ENCODE measurements at places on chromosomes 7 and 10.
A peak's percentile ranks its signal among the peaks of the same experiment; 100 is the strongest.

GRCh38 chr7:116665332-116665996 is 6.5 kb upstream of the MET start:
- DNase-seq = no peak

DNA sequence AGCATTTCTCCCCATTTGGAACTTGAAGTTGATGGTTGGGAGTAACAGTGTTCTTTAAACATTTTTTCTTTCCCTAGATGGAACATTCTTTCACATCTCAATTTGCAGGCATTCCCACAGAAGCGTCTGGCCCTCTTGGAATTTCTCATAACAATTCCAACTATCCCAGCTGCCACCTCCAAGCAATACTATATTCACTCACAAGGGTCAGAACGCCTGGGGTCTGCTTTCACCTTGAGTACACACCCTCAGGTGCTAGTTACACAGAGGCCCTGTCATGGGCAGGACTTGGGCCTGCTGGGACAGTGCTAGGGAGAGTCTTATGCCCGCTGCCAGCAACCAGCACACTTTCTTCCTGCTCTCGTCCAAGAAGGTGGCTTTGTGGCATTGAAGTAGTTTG is 136.5 kb downstream of the JCAD start:
- DNase-seq = no peak

DNA sequence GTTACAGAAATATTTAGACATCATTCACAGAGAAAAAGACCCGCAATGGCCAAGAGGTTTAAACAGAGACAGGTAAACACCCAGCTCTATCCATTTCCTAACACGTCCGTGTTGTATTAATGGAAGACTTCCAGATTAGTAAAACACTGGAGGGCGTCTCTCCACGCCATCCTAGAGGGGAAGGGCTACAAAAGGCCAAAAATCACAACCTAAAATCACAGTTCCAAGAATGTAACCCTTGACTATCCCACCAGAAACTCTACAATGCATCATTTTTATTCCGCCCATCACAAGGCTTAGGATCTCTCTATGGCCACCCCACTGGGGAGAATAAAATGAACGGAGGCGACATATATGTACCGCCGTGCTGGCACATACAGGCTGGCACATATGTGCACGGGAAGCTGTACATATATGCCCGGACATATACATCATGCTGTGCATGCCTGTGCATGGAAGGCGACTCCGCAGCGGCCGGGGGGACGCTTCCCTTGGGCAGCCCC is 734 bp downstream of the PCLO start:
- no peak for DNase-seq

DNA sequence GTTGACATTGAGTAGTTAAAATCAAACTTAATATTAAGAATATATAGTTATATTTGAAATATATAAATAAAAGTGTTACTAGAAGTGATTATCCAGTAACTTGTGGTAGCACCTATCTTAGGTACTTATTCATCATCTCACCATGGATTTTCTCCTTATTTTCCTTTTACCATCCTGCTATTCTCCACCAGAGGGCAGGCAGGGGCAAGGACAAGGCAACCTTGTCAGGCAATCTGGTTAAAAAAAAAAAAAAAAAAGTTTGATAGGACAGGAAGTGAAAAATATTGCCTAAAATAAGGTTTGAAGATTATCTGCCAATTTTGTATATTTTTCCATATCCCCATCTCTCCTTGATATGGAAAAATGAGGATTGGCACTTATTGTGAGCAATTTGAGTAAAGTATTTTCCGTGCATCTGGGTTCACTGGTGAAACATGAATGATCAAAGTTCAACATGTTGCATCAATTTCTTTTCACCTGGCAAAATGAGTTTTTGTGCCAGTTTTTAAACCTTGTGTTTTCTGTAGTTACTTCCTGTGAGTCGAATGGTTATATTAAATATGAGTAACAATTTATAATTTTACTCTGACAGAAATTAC is 256.7 kb downstream of the AGMO start:
- DNase-seq = no peak

GRCh38 chr7:14871880-14872279 is 30.7 kb downstream of the DGKB start:
- no peak for DNase-seq

DNA sequence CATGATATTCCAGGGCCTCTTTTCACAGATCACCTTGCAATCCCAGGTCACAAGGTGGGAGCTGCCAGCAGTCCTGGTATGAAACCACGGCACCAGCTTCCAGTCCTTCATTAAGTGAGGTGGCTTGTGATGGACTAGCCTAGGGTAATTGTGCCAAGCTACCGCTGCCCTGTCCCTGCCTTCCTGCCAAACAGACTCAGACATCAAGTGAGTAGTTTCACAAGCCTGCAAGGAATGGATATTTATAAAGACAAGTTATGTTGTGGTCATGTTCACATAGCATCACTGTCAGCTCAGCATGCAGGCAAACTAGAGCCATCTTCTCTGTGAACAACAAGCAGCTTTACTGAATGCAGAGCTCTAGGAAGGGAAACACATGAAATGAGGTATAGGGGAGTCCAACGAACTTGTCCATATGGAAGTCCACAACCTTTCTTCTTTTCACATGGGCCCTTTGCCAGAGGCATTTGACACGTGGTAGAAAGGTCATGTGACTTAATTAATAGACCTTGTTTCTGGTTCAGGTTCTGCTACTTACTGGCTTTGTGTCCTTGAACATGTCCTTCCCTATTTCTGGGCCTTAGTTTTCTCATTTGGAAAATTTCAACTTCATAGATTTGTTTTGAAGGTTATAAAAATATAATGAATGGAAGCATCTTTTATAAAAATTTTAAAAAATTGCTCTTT is 1061.2 kb downstream of the KCNMA1 start:
- peak; percentile 79 for DNase-seq

DNA sequence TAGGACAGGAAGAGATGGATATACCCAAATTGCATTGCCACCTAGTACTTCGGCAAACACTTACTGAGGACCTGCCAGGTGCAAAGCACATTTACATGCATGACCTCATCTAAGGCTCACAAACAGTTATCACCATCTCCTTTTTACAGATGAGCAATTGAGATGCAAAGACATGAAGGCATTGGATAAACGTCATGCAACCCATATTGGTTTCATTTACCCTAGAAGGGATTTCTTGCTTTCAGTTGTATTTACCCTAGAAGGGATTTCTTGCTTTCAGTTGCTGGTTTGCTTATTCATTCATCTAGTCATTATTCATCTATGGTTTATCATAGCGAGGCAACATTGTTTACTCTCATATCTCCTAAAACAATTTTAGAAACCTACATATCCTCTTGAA is 52.2 kb downstream of the STEAP1B start:
- no peak for DNase-seq

DNA sequence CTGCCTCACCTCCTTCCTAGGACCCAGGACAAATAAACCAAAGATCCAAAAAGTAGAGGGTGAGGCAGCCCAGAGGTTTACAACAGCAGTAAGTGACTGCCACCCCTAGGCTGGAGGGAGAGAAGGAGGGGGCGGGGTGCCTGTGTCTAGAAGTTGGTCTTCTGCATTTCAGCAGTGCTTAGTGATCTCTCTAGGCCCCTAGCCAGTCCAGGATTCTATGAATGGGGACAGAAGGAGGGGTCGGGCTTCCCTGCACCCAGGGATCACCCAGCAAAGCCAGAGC is 62.8 kb upstream of the KDM7A start:
- DNase-seq = no peak

GRCh38 chr10:33497338-33497737 is 162.9 kb upstream of the NRP1 start:
- no peak for DNase-seq

GRCh38 chr10:6349846-6350535 is 147.3 kb downstream of the PFKFB3 start:
- DNase-seq = no peak

DNA sequence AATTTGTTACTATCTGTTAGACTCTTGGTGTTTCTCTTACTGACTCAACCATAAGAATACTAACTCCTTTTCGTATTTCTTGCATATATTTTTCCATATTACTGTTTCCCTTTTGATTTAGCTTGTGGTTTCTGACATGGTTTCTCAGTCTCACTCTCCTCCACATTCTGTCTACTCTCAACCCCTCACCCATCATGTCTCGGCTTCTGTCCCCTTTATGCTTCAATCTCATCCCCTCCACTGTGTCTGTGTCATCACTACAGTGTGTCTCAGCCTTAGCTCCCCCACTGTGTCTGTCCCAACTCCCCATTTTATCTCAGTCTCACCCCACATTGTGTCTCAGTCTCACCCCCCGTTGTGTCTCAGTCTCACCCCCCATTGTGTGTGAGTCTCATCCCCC is 126.9 kb downstream of the VIPR2 start:
- no peak for DNase-seq

- no peak for DNase-seq
Measured at GRCh38 chr7:158771-159170, 33.6 kb upstream of the FAM20C start.

- DNase-seq = no peak
Measured at GRCh38 chr7:68840991-68841390, 757.3 kb upstream of the AUTS2 start.
